ENCODE measurements at places on chromosomes 6 and 20.

DNA sequence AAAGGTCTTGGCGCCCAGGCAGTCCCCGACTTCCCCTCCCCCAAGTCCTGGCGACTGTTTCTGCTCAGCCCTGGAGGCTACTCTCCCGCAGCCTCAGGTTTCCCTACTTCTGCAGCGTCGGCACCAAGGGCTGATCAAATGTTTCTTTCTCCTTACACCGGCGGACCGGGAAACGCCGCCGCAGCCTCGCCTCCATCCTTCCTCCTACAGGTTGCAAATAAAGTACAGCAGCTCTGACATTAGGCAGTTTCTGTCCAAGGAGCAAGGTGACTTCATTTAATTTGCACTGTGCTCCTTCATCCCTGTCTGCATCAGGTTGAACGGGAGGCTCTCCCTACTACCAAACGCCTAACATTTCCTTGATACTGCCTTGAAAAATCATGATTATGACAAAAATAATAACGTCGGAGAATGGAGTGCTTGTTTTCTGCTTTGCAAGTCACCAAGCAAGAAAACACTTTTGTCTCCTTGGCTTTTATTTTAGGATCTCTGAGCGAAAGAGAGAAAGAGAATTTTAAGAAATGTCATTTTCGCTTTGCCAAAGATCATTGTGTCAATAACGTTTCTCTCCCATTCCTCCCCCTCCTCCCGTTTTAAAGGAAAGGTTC lies 1.0 kb downstream of the CLIC5 start:
- DNase-seq = no peak

DNA sequence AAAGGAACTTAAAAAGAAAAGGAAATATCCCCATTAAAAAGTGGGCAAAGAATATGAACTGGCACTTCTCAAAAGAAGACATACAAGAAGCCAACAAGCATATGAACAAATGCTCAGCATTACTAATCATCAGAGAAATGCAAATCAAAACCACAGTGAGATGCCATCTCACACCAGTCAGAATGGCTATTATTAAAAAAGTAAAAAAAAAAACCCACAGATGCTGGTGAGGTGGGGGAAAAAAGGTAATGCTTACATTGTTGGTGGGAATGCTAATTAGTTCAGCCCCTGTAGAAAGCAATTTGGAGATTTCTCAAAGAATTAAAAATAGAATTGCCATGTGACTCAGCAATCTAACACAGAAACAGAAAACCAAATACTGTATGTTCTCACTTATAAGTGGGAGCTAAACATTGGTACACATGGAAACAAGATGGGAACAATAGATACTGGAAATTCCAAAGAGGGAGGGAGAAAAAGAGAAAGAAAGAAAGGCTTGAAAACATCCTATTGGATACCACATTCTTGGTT lies 437.1 kb downstream of the GRIK2 start:
- DNase-seq = no peak

DNA sequence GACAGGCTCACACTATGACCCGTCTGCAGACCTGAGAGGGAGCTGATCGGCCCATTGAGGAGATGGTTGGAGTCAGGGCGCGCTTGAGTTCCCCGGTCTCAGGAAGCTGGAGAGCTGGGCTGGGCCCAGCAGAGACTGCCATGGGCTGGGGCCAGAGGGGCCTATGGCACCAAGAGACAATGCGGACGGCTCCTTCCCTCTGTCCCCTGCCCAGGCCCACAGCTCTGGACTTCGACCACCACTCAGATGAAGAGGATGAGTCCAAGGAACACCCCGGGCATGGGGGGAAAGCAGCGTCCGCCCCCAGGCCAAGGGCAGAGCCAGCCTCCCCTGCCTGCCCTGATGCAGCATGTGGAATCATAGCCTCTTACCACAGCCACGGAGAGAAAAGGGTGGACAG lies 40.2 kb upstream of the PHACTR3 start:
- DNase-seq = no peak

- peak; percentile 70 for DNase-seq
Observed at GRCh38 chr20:57223648-57224489, 42.6 kb downstream of the BMP7 start.

GRCh38 chr6:166955865-166956443 lies 396 bp downstream of the RNASET2 start:
- DNase-seq = no peak

DNA sequence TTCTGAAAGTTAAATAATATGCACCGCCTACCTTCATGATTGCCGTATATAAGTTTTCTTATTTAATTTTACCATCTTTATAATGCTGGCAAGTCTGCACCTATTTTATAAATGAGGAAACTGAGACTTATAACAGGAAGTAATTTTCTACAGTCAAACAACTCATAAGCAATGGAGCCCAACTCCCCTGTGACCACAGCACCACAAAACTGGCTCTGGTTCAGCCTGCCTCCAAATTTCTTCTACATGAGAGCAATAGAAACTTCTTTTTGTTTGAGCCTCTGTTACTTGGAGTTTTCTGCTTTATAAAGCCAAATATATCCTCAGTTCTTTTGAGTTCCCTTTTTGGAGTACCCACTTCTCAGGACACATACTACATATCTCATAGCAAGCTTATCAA lies 131.1 kb upstream of the HSF2 start:
- DNase-seq = no peak

DNA sequence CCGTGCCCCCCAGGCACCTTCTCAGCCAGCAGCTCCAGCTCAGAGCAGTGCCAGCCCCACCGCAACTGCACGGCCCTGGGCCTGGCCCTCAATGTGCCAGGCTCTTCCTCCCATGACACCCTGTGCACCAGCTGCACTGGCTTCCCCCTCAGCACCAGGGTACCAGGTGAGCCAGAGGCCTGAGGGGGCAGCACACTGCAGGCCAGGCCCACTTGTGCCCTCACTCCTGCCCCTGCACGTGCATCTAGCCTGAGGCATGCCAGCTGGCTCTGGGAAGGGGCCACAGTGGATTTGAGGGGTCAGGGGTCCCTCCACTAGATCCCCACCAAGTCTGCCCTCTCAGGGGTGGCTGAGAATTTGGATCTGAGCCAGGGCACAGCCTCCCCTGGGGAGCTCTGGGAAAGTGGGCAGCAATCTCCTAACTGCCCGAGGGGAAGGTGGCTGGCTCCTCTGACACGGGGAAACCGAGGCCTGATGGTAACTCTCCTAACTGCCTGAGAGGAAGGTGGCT lies 960 bp downstream of the TNFRSF6B start:
- DNase-seq = no peak

DNA sequence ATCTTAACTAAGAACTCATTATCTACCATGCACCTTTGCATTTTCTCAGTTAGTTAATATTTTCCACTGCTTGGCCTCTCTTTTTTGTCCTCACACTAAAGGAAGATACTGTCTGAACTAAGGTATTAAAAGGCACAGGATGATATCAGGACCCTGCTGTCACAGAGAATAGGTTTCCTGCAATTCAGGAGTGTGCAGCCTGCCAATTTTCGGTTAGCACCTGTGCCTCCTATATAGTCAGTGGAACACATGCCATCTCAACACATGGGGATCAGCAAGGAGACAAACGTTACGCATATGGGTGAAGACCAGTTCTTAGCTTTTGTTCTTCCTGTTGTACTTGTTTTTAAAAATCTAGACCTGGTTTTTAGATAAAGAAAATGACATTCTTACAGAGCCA lies 71.0 kb downstream of the FUT9 start:
- DNase-seq = no peak

GRCh38 chr6:133408543-133408942 lies 167.4 kb downstream of the EYA4 start:
- no peak for DNase-seq

- DNase-seq = no peak
Observed at GRCh38 chr6:48183178-48183577, 72.2 kb upstream of the PTCHD4 start.

- DNase-seq = no peak
Observed at GRCh38 chr6:33694401-33694931, 17.0 kb downstream of the UQCC2 start.

DNA sequence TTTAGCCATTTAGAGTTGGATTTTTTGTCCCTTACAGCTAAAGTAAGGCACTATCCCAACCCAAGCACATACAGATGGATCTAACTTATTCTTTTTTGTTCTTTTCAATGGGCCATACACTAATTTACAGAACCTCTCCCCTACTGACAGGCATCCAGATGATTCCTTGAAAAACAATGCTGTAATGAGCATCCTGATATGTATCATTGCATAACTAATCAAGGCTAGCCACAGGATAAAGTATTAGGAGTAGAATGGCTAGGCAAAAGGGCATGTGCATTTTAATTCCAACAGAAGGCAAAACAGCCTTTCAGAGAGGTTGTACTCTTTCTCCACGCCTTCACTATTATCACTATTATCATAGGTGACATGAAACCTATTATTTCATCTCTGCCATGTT lies 54.1 kb downstream of the ELOVL5 start:
- DNase-seq = no peak

GRCh38 chr6:63114610-63115211 lies 96.6 kb upstream of the FKBP1C start:
- no peak for DNase-seq

DNA sequence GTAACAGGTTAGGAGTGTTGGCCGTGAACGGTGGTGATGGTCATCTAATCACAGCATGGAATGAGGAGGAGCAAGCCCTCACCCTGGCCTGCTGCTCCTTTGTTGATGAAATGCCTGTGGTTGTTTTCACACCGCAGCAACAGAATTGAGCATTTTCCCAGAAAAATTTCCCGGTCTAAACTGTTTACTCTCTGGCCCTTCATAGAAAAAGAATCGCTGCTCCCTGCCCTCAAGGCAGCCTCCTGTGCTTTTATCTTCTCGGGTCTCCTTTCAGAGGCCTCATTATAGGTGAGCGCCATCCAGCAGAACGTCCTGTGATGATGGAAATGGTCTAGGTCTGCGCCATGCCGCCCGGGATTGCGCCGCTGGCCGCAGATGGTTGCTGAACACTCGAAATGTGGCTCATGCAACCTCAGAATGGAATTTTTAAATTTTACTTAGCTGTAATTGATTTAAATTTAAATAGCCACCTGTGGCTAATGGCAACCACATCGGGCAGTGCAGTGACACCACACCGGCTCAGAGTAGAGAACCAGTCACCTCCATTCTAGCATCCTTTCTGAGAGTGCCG lies 30.2 kb downstream of the PHACTR3 start:
- no peak for DNase-seq

- DNase-seq = peak; percentile 25
Observed at GRCh38 chr6:132749111-132749510, 8.6 kb downstream of the VNN2 start.

DNA sequence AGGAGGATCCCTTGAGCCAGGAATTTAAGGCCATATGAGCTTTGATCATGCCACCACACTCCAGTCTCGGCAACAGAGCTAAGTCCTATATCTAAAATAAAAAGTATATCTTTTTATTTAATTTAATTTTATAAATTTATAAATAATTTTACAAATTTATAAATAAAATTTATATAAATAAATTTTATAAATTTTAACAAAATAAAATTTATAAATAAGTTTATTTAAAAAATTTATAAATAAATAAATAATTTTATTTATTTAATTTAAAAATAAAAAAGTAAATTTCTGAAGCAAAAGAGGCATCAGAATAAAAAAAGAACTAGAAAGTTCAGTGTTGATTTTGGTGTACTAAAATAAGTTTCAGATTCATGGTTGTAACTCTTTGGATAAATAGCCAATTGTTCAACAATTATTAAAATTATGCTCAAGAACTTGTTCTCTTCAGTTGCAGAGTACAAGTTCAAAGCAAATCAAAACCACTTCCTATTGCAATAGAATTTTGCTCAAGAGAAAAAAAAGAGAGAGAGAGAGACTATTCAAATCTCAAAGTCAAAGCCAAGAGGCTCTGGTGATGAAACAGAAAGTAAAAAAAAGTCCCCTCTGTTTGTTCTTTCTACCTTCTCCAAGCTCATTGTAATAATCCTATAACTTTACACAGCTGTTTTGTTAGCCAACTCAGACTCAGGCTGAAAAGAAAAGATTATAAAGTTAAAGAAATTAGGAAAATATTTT lies 547.5 kb upstream of the ADGRB3 start:
- DNase-seq = no peak

- DNase-seq = no peak
Observed at GRCh38 chr6:139343052-139343750, 31.2 kb downstream of the CITED2 start.

- DNase-seq = no peak
Observed at GRCh38 chr6:75643173-75643572, 41.5 kb downstream of the SENP6 start.

- peak; percentile 49 for DNase-seq
Observed at GRCh38 chr6:112780498-112781096, 433.5 kb downstream of the RFPL4B start.

DNA sequence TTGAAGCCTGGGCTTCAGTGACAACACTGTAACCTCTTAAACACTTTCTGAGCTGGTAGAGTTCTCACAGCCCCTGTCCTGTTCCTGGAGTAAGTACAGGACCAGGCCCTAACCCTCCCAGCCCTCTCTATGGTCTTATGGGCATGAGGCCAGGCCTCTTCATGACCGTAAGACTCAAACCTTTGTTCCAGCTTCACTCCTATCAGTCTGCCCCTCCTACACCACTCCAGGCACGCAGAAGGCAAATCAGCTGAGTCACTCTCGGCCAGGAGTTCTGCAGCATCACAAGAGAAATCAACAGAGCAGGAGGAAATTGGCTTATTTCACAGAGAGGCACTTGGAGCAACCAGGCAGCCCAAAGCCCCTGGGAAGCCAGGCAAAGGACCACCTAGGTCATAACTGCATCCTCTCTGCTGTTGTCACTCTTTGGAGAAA lies 25.3 kb upstream of the CHD6 start:
- DNase-seq = no peak

All from tibial nerve (tissue), 4 donors.